ENCODE measurements at places on chromosomes 2 and 18.

DNA sequence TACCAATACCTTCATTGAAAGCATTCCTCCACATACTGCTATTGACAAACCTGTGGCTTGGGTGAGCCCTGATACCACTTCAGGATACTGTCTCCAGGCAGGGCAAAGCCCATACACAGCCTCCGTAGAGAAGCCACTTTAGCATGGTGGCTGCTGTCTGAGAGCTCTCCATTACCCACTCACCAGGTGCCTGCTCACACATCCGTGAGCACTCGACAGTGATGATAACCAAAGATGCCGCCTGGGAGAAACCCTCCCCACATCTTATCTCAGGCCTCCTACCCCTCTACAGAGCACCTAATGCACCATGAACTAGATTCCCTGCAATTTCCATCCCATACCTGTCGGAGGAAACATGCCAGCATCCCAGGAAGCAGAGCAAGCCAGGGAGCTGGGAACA lies 57.6 kb upstream of the KLHL29 start:
- DNase-seq = no peak

DNA sequence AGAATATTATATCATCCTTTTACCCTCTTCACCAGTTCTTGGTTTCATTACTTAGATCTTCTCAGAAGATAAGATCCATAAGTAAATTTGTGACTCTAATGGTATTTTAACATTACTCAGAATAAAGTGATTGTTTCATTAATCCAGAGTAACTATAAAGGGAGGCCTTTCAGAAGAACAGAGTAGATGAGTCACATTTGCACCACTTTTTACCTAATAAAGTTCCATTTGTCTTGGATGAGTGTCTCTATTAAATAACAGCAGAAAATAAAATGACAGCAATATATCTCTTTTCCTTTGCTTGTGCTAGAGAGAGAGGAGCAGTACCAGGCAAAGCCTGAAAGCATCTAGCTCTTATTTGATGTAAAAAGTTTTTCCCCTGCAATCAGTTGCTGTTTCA lies 926.5 kb upstream of the CNTNAP5 start:
- no peak for DNase-seq

- DNase-seq = no peak
These were observed 111.1 kb downstream of the ADCYAP1 start for GRCh38 chr18:1015777-1016176.

- no peak for DNase-seq
These were observed 202.3 kb downstream of the MREG start for GRCh38 chr2:215811003-215811402.

DNA sequence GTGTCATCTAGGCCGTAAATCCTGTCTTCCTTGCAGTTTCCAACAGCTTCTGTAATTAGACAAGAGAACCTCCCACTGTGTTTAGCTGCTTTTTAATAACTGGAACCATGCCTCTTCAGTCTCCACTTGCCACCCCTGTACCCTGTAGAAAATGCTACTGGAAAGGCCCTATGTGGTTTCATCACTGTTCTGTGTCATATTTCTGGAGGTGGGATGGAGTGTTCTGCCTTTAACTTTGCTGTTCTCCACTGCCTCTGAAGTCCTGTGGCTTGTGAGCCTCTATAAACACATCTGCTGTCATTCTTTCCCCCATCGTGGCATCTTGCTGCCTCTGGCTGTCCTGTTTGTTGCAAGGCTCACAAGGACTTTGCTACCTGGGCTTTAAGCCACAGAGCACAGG lies 17.9 kb downstream of the MGAT5 start:
- DNase-seq = no peak

DNA sequence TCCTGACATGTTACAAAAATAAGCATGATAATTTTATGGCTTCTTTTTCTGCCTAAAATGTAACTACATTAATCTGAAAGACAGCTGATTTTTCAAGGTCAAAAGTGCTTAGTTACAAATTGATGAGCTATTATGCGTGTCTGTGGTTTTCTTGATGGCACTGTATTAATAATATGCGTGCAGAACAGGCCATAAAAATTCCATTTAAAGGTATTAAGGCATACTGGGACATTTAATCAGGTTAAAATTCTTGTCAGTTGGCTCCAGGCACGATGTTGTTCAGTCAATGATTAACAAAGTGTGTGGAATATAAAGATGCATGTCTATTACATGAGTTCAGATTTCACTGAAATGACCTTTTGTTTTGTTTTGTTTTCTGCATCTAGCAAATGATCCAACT lies 420.1 kb upstream of the ZNF804A start:
- DNase-seq = no peak

- DNase-seq = no peak
These were observed 66.6 kb downstream of the CTIF start for GRCh38 chr18:48605408-48605845.

GRCh38 chr2:49837561-49838293 lies 683.4 kb upstream of the FSHR start:
- no peak for DNase-seq

GRCh38 chr18:62088156-62088555 lies 98.7 kb downstream of the PIGN start:
- no peak for DNase-seq

DNA sequence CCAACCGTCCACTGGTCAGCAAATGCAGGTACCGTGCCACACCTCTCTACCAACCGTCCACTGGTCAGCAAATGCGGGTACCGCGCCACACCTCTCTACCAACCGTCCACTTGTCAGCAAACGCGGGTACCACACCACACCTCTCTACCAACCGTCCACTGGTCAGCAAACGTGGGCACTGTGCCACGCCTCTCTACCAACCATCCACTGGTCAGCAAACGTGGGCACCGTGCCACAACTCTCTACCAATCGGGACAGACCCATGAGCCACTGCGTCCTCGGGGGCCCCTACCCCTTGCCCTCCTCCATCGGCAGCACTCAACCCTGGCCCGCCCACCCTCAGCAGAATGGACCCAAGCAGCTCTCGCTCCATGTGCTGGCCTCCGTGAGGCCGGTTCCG lies 226.4 kb upstream of the SALL3 start:
- no peak for DNase-seq

GRCh38 chr2:237692601-237693290 lies 65.4 kb downstream of the LRRFIP1 start:
- no peak for DNase-seq

GRCh38 chr2:202375033-202375608 lies 1.0 kb upstream of the BMPR2 start:
- DNase-seq = peak; percentile 12

DNA sequence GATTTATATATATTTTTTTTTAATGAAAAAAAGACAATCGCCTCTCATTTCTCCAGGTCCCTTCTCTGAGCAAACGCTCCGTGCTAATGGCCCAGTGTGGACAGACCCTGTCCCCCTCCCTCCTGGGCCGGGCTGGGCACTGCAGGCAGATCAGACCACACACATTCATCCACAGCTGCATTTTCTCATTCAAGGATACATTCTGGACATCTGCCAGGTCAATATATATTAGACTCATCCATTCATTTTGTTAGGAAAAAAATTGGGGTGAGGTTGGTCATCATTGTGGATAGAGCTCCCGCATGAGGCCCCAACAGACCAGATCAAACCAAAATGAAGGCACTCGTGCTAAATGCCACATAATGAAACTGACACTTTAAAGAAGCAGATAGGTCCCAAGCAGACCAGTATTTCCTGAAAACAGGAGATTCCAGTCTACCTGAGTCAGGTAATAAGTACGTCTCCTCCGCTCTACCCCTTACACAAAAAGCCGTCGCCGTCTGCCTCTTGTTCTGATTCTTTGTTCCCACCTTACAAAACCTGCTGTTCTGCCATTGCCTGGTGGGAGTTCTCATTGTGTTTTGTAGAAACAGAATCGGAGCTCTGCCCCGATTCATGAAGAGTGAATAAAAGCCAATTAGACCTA lies 15.4 kb upstream of the OTOS start:
- DNase-seq = no peak

DNA sequence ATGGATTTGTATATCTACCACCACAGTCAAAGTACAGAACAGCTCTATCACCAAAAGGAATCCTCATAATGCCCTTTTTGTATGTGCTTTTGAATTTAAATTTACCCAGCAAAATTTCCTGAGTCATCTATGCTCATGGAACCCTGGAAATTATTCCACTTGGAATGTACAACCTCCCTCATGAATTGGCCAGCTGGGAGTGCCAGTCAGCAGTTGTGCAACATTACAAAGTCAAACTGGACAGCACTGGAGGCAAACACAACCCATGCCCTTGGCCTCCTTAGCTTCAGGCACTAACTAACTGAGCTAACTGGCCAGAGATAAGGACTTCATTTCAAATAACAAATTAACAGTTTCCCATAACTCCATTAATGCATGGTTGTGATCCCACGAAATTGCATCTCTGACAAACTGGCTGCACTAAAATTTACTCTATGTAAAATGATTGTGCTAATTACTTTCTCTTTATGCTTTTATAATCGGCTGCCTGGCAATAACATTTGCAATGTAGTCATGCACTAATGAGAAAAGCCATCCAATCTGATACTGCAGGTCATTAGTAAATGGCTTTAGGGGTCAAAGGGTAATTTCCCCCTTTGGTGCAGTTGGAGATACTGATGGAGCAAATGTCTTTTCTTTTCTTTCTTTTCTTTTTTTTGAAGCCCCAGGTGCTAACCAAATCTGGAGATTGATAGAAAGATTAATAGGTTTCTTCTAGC lies 270.5 kb downstream of the ACTR3 start:
- DNase-seq = no peak

- DNase-seq = no peak
These were observed 131.8 kb downstream of the PXDN start for GRCh38 chr2:1612391-1613077.

- DNase-seq = no peak
These were observed 80.0 kb downstream of the ETAA1 start for GRCh38 chr2:67476809-67477790.

GRCh38 chr18:293536-293935 lies 25.7 kb upstream of the THOC1 start:
- DNase-seq = no peak

DNA sequence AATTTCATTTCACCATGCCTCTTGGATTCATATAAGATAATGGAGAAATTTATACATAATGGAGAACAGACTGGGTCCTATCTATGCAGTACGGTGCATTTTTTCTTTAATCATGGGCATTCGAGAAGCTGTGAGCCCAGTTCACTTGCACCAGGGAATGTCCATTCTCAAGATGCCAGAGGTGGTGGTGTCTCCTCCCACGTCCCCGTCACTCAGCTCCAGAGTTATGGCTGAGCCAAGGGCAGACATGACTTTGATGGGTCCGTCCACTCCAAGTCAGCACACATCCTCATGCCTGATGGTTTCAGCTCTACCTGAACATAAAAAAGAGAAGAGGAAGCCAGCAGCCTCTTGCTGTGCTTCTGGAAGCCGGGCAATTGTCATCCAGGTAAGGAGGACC lies 42.1 kb upstream of the CREG2 start:
- no peak for DNase-seq

DNA sequence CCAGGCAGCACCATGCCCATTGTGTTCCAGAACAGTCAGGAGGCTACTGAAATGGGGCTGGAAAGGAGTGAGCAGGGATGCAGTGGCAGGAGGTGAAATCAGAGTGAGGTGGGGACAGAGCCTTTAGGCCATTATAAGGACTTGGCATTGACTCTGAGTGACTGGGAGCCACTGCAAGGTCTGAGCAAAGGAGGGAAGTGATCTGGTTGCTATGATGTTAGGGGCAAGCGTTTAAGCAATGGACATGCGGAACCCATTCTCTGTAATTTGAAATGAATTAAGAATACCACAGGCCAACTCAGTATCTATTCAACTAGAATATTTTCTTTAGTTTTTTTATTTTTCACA lies 98.2 kb downstream of the DPP4 start:
- no peak for DNase-seq

- no peak for DNase-seq
These were observed 11.5 kb downstream of the TNFRSF11A start for GRCh38 chr18:62336618-62337017.

DNA sequence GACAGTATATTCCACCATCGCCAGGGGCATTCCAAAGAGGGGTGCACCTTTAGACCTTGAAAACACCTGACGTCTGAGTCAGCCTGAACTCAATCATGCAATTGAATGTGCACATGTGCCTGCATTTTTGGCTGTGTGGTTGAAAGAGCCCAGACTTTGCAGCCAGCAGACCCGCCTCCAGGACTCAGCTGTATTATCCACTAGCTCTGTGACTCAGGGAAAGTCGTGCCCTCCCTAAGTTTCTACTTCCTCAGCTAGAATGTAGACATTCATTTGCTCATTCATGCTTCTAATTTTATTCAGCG lies 94.2 kb downstream of the LRRC30 start:
- no peak for DNase-seq

- no peak for DNase-seq
These were observed 21.7 kb downstream of the ACSL3 start for GRCh38 chr2:222882484-222882928.

DNA sequence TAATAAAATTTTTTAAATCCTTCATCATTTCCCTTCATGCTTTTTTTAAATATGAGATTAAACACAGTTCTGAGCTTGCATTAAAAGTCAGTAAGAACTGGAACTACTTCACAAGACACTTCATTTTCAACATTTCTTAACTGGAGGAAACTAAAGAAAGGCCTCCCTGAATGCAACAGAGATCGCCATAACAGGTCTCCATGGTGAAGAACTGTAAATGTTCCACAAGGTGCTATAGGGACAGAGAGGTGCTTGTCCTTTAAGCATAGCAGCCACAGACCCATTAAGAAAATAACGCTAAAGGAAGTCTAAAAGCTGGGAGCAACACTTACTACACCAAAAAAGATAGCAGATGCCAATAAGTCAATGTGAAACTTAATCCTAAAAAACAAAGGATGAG lies 8.5 kb downstream of the STAM2 start:
- DNase-seq = no peak

GRCh38 chr2:230218421-230218820 lies 1.4 kb downstream of the SP110 start:
- no peak for DNase-seq

GRCh38 chr2:64398516-64399129 lies 55.3 kb upstream of the LGALSL start:
- DNase-seq = no peak

DNA sequence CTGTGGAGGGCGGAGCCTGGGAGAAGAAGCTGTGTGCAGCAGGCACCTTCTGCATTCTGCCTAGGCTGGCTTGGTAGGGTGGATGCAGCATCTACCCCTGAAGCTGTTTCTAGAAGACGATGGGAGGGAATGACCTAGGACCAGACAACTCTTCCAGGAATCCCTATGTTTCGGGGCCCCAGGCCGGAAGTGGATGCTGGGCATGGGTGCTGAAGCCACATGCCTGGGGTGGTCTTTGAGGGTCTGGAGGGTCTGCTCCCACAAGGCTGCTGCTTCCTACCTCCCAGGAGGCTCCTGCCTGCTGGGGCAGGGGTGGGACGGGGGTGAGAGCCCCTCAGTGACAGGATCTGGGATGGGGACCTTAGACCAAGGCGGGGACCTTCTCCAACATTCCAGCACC lies 61.0 kb downstream of the CIB4 start:
- DNase-seq = no peak

- no peak for DNase-seq
These were observed 3.1 kb upstream of the TXNL4A start for GRCh38 chr18:79991494-79991893.

GRCh38 chr2:126796931-126797621 lies 101.6 kb upstream of the TEX51 start:
- no peak for DNase-seq

- DNase-seq = no peak
These were observed 60.1 kb downstream of the KCNF1 start for GRCh38 chr2:10971888-10972260.

Measured in activated CD4-positive, CD25-positive, alpha-beta regulatory T cell treated with anti-CD3 and anti-CD28 coated beads, Interleukin-2, amount 50 U/mL, for 16 hours (primary cell).